ENCODE measurements at places on chromosomes 4 and X. TPM values are rescaled to one million over a fixed set of nuclear protein-coding genes. Genes with fewer than 3 reads are reported as not detected.
A peak's percentile ranks its signal among the peaks of the same experiment; 100 is the strongest.

EVC2 gene
- polyA plus RNA-seq, result 1.7 TPM

- H3K27me3 ChIP-seq, result no peaks in the 10 kb centered on the region
- no peak overlapping the region for H3K4me3 ChIP-seq
- peaks cover 7% of the 10 kb centered on the region for H3K4me1 ChIP-seq
- DNase-seq, result no peak
- no peak overlapping the region for H3K27ac ChIP-seq
Measured at GRCh38 chr4:145538596-145538995, 56.9 kb downstream of the SMAD1 start.

PHEX gene
- polyA plus RNA-seq, result 0.07 TPM

BANK1 gene
- polyA plus RNA-seq, result 0.32 TPM

- H3K27me3 ChIP-seq, result peaks cover 14% of the 10 kb centered on the region
- DNase-seq, result no peak
- peaks cover 17% of the 10 kb centered on the region for H3K4me1 ChIP-seq
- H3K4me3 ChIP-seq, result peak overlapping the region; percentile 97
Measured at GRCh38 chr4:53365121-53365485, 758 bp downstream of the SCFD2 start.
